ENCODE measurements at places on chromosomes 7 and 10.

GRCh38 chr10:3399756-3400155 is 227.2 kb upstream of the PITRM1 start:
- DNase-seq, result no peak

- no peak for DNase-seq
Observed at GRCh38 chr7:133354546-133355324, 101.9 kb downstream of the EXOC4 start.

DNA sequence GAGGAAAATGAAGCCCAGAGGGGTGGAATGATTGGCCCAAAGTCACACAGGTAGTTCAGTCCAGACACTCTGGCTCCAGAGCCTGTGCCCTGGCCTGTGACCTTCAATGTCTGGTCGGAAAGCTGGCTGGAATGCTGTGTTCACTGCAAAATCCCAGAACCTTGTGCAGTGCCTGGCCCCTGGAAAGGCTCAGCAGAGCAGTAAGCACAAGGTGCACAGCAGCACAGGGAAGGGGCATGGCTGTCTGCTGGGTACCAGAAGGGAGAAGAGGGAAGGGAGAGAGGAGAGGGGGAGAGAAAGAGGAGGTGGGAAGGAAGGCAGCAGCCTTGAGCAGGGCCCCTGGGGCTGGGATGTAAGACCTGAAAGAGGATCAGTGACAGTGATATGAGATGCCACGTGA is 28.4 kb upstream of the C10orf71 start:
- no peak for DNase-seq

GRCh38 chr7:17456541-17456940 is 158.1 kb downstream of the AHR start:
- DNase-seq, result peak; percentile 6

DNA sequence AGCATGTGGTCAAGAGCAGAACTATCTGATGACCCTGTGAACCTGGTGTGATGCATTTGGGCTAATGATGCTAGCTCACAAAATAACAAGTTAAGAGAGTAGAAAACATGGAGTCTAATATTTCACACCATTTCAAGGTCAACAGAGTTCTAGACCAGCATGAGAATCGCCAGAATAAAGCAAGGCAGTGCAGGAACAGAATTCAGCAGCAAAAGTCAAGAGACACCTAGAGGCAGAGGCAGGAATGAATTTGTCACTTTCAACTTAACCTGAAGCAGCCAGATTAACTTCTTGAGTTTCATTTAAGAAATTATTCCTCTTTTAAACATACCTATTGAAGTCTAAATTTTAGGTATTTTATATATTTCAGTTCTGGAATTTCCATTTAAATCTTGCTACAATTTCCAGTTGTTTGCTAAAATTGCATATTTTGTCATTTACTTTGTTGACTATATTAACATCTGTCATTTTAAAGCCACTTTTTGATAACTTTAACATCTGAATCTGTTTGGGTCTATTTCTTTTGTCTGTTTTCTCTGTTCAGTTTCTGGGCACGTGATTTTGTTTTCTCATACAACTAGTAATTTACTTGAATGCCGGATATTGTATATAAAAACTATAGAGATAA is 44.2 kb upstream of the PRSS58 start:
- no peak for DNase-seq

GRCh38 chr10:118689070-118689858 is 65.5 kb downstream of the CACUL1 start:
- no peak for DNase-seq

DNA sequence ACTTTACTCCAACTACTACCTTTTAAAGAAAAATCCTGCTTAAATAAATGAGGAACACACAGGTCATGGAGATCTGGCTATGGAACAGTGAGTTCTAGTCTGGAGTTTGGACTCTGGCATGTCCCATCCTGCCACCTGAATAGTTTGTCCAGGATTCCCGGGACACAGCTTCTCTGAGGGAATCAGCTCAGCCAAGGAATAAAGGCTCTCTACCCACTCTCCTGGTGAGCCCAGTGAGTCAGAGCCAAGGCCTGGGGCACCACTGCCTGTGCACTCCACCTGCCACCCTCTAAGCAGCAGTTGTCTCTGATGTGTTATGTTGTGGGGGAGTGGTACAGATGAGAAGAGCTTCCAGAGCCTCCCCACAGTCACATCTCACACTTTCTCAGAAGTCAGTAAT is 113.5 kb downstream of the HTR5A start:
- DNase-seq, result no peak

DNA sequence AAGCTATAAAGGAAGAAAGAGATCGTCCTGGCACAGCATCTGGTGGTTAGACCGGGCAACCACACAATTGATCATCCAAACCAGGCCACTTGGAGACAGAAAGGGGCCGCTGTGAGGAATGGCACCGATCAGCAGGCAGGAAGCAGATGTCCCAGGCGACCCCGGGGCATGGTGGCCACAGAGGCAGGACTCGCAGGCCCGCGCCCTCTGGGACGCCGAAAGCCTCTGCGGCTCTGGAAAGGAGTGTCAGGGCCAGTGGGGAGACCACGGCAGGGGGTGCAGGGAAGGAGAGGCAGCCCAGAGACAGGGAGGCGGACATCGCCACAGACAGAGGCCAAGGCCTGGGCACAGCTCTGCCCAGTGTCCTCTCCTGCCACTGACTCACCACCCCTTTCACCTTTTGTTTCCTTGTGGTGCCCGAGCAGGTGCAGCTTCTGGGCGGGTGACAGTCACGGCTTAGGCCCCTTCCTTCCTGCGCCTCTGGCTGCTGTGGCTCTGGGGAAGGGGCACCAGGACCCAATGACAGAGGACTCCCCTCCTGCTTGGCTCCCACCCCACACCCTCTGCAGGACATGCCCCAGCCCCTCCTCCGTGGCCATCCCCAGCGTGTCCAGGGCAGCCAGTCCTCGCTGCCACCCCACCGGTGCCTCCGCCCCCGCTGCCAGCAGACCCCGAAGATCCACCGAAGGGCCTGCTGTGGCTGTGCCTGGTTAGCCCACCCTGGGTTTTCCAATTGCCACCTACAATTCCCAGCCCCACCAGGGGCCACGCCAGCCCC is 10.9 kb downstream of the STK32C start:
- DNase-seq, result no peak

GRCh38 chr7:100376066-100376465 is 2.8 kb downstream of the PILRA start:
- DNase-seq, result no peak

DNA sequence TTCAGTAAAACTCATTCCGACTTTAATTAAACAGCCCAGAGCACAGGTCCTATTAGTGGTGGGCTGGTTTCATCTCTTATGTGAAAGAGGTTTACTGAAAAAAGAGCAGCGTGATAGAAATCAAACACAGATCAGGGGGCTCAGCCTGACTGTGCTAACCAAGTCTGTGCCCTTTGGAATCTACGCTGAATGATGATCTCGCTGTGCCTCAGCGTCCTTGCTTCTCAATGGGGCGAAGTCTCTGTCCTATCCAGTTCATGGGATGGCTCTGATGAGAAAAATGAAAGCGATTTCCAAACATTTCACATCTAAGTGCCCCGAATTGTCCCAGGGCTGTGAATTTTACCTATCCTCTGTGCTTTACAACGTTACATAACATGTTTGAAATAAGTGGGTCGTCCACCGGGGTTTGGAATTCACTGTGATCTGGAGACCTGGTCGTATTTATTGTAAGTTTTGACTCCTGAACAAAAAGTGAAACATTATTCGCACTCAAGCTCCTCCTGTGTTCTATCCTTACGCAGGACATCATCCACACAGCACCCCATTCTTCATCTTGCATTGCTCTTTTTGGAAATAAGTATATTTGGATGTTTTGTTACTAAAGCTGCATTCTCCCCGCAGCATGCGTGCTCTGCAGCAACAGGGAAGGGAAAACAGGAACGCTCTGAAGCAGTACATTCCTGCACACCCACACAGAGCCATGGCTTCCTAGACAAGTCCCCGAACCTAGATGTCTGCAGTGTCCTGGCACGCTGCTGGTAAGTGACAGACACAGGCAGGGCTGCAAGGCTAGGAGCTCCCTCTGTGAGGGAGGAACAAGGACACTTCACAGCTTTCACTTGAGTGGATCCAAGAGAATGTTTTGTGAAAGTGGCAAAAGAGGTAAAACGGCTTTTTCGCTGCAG is 83.5 kb downstream of the SLC37A3 start:
- no peak for DNase-seq

DNA sequence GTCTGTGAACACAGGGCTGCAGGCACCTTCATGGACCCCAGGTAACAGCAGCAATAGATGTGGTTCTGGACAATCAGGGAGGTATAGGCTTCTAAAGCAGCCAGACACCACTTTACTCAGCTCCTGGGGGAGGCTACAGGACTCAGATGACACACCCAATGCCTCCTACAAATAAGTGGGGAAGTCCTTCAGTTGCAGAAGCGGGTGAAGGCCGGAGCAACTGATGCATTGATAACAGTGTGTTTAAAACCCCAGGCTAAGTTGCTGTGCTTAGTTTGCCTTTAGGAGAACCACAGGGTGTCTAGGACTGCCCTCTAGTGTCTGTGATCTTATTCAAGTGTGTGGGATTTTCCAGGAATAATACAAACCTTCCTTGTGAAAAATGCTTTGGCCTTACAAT is 5.9 kb upstream of the ITGA8 start:
- DNase-seq, result peak; percentile 81

DNA sequence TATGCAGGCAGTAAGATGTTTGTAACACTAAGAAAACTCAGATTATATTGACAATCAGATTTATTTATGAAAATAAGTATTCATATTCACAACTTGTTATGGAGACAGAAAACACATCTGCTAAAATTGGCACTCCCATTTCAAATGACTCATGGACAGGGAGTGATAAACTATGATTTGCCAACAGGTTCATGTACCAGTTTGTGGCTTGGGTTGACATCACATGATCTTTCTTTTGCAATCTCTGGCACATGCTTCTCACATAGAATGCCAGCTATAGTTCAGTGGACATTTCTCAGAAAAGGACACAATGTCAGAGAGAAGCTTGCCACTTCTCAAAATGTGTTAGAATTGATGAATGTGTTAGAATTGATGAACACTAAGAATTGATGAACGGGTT is 663.2 kb upstream of the ANKRD30A start:
- peak; percentile 27 for DNase-seq

DNA sequence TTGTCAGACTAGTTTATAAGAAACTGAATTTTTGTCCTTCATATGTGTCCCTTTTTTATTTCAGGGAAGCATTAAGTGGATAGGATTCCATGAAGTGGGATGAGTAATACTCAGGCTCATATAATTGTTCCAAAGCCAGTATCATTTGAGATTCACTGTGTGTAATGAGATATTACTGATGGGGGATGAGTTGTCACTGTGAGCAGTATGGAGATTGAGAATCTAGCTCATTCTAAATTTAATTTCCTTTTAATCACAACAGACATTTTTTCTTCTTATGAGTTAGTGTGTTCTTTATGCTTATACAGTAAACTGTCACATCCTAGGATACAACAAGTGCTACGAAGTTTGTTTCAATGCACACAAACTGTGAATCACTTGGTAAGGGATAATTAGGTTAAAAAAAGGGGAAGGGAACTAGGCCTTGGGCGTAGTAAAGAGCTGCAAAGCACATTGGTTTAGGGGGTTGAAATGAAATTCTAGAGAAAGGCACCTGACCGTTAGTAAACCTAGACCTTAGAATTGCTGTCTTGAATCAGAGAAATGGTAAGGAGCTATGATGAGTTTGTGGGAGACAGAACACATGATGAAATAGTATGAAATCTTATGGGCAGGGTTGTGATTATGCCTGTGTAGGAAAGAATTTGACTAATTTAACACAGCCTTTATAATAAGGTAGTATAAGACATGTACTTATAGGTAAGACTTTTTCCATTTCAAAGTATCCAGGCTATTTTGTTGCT is 153.4 kb downstream of the MLLT10 start:
- peak; percentile 35 for DNase-seq

- DNase-seq, result no peak
Observed at GRCh38 chr7:1936006-1936310, 265.9 kb downstream of the ELFN1 start.

GRCh38 chr10:124842721-124843120 is 41.1 kb downstream of the ABRAXAS2 start:
- peak; percentile 27 for DNase-seq

DNA sequence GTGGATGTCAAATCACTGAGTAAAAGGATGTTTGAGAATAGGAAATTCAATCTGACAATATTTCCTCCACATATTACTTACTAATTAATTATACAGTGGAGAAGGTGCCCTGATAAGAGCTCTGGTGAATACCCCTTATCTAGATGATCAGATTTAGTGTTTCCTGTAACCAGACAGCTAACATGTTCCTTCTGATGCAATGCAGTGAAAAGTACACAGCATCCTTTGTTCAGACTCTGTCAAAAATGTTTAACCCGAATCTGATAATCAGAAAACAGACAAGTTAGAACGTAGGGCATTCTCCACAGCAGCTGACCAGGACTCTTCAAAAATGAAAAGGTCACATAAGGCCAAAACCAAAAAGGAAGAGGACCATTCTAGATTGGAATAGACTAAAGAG is 46.2 kb downstream of the WDR11 start:
- no peak for DNase-seq

- no peak for DNase-seq
Observed at GRCh38 chr7:45181286-45181960, 23.8 kb downstream of the RAMP3 start.

DNA sequence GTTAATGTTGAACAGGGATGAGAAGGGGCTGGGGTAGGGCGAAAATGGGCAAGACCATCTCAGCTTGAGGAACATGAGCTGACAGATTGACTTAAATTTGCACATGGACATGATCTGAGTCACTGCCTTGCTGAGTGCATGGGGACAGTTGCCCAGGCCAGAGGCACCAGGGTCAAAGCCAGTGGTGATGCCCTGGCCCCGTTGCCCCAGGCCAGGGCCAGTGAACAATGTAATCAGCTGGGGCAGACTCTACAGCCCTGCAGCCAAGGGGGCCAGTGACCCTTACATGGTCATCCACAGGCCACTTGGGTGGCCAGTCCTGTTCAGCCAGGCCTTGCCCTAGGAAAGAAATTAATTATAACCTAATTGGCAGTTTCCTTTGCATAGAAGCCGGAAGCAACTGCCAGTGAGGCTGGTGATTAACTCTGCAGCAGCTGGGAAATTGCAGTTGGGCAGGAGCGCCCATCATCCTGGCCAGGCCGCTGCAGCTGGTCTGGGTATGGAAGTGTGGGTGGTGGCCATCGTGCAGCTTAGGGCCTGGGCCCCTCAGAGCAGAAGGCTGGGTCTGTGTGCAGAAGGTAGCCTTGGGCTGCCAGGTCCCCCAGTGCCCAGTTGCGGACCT is 9.6 kb downstream of the RET start:
- DNase-seq, result no peak

GRCh38 chr7:27099453-27100370 is 2.8 kb downstream of the HOXA2 start:
- DNase-seq, result no peak

GRCh38 chr7:128795129-128795528 is 3.4 kb downstream of the CCDC136 start:
- DNase-seq, result no peak

- no peak for DNase-seq
Observed at GRCh38 chr7:103799298-103799697, 190.2 kb downstream of the RELN start.

- no peak for DNase-seq
Observed at GRCh38 chr7:50310361-50310760, 5.8 kb downstream of the IKZF1 start.

DNA sequence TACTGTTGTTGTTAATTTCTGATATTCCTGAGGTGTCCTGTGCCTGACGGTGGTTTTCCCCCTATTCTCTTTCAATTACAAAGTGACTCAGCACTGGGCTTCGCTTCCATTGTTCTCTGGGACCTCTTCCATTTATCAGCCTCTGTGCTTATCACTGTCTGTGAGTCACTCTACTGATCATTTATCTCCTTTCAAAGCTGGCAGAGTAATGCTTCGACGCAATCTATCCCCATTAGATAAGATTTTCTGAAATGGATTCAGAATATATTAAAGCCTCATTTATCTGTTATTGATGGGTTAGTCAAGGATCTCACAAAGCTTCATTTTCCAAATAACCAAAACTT is 679.2 kb downstream of the SDK1 start:
- no peak for DNase-seq
